ENCODE measurements at places on chromosomes 13 and 19.

GRCh38 chr13:32272021-32272683, 43.0 kb downstream of the ZAR1L start:
- no peak for DNase-seq

DNA sequence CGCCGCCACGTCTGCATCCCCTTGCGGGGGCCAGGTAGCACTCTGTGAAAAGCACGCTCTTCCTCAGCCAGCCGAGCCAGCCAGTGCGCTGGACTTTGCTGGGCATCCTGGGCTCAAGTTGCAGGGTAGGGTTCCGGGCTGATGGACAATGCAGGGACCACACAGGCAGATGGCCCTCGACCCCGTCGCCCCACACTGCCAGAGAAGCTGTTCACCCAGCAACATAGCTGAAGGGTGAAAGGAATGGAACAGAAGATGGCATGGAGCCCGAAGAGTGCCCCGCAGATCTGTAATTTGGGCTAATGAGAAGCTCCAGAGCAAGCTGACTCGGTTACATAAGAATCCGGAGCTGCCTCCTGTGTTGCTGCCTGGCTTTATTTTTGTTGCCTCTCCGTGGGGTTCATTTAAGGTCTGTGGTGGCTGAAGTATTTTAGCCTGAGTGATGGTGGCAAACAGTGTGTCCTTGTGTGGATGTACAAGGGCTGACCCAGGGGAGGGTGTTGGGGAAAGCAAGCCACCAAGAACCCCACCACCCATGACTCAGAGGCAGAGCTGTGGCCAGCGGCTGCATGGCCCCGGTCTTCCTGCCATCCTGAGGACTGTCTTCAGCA, 105.8 kb downstream of the SOX1 start:
- no peak for DNase-seq

- no peak for DNase-seq
These were observed 117.7 kb upstream of the KLF12 start for GRCh38 chr13:74251778-74252519.

DNA sequence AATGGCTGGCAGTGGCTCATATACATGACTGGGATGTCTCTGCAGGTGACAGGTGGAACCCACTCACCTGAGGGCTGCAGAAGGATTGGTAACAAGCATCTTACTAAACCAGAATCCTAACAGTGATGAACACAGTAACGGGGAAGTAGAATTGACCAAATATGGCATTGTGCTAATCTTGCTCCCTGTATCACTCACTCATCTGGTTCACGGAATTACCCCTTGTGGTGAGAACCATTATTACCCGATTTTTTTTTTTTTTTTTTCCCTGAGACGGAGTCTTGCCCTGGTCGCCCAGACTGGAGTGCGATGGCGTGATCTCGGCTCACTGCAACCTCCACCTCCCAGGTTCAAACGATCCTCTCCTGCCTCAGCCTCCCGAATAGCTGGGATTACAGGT, 69.5 kb downstream of the PTPRS start:
- no peak for DNase-seq

DNA sequence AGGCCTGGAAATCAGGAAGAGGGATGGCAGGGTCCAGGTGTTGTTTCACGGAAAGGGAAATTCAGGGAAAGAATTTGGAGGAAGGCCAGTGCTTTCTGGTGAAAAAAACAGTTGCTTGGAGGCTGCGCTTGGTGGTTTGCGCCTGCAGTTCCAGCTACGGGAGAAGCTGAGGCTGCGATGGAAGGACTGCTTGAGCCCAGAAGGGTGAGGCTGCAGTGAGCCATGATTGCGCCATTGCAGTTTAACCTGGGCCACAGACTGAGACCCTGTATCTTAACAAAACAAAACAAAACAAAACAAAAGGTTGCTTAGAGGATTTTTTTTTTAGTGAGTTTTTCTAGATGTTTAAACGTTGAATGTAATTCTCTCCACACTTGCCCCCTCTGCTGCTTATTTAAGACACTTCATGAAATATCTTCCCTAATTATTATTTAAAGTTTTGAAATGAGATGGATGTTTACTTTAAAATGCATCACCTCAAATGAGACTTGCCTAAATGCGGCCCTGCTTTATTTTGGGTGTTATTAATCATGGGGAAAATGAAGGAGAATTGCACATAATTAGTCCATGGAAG, 75.4 kb upstream of the TRPC4 start:
- DNase-seq = no peak

DNA sequence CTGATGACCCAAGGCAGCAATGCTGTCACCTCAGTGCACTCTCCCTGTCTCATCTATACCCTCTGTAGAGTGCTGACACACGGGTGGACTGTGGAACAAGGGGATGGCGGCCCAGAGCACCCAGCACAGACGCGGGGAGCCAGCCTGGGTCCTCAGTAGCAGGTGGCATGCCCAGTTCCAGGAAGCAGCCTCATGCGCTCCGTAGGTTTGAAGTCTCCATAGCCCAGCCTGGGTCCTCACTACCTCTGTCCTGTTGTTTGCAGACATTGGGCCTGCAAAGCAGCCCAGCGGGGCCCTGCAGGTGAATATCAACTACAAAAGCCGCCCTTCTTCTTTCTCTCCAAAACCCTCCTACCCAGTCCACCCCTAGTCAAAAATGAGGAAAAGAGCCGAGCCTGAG, 5.0 kb upstream of the SLC7A9 start:
- DNase-seq = no peak

- DNase-seq = no peak
These were observed 2.8 kb downstream of the GSX1 start for GRCh38 chr13:27794921-27795717.

GRCh38 chr13:39941236-39941635, 285.8 kb downstream of the COG6 start:
- no peak for DNase-seq

GRCh38 chr13:91312324-91312723, 35.2 kb upstream of the MIR17HG start:
- DNase-seq = no peak

GRCh38 chr19:44752816-44753625, 4.5 kb downstream of the BCL3 start:
- DNase-seq = no peak

- DNase-seq = no peak
These were observed 5.0 kb upstream of the JUNB start for GRCh38 chr19:12786141-12786870.

GRCh38 chr13:28654276-28654675, 4.7 kb upstream of the POMP start:
- DNase-seq = no peak

- DNase-seq = no peak
These were observed 2.9 kb downstream of the IRGC start for GRCh38 chr19:43718627-43719377.

- no peak for DNase-seq
These were observed 4.4 kb upstream of the C19orf18 start for GRCh38 chr19:57978586-57979289.

DNA sequence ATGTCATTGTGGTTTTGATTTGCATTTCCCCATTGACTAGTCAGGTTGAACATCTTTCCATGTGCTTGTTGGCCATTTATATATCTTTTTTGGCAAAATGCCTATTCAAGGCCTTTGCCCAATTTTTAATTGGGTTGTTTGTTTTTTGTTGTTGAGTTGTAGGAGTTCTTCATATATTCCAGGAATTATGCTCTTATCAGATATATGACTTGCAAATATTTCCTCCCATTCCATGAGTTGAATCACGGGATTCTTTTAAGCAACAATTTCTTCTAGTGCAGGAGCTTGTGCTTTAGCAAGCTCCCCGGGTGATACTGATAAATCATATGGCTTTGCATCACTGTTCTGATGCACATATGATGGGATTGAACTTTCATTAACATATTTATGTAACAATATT, 47.0 kb upstream of the FLT1 start:
- DNase-seq = no peak

DNA sequence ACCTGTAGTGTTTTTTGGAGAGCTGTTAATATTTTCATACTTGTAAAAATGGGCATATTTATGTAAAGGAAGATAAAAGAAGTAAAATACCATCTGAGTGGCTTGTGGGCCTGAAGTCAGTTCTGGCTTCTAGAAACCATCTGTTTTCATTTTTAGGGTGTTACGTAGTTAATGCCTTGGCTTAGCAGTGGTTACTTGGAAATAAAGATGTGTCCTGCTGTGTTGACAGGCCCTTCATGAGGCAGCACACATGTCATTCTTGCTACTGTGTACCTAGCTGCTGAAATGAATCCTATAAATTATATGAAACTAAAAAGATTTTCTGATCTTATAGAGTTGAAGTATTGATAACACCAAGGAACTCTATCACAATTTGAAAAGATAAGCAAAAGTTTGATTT, 16.0 kb downstream of the ILF3 start:
- no peak for DNase-seq

- no peak for DNase-seq
These were observed 25.5 kb downstream of the CYP2B6 start for GRCh38 chr19:41016488-41017071.

DNA sequence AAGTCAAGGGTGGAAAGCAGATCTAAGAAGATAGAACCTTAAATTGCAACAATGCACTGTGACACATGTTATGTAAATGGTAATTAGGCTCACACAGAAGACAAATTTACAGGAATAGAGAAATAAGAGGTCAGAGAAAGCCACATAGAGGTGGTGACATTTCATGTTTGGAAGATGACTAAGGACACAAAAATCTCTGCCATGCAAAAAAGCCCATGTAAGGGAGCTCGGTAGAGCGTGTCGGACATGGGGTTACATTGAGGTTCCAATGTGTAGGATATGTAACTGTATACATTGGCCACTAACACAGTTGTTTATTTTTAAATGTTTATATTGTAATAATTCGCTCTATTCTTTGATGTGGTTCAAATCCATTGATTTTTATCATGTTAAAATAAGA, 33.7 kb downstream of the SUGT1 start:
- DNase-seq = no peak

DNA sequence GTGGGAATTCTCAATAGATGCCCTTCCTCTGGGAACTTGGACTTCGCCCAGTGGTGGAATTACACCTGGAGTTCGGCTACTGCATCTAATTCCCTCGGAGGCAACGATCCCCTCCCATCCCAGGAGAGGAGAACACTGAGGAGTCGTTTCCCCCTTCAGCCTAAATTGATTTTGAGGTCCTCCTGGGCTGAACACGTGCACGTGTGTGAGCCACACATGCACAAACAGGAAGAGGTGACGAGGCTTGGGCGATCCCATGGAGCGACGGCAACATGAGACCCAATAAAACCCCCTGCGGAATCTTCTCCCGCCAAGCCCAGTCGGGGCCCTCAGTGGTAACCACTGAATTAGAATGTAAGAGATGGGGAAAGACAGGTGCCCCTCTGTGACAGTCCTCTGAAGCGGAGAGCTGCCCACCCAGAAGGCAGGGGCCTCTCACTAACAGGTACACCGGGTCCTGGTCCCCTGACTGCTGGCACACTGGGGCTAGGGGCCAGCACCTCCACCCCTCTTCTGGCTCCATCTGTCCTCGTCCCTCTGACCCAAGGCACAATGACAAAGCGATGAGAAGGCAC, 4.5 kb downstream of the MLLT1 start:
- DNase-seq = no peak

DNA sequence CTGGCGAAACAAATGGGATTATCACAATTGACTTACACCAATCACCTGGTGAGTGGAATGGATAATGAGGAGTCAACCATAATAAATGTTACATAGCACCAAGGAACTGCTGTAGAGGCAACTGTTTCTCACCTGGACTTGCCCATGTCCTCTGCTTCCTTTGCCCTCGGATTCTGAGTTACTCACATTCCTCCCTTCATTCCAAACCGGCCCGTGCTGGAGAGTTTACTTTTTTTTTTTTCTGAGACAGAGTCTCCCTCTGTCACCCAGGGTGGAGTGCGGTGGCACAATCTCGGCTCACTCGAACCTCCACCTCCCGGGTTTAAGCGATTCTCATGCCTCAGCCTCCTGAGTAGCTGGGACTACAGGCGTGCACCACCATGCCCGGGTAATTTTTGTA, 41.5 kb upstream of the TSC22D1 start:
- DNase-seq = no peak

DNA sequence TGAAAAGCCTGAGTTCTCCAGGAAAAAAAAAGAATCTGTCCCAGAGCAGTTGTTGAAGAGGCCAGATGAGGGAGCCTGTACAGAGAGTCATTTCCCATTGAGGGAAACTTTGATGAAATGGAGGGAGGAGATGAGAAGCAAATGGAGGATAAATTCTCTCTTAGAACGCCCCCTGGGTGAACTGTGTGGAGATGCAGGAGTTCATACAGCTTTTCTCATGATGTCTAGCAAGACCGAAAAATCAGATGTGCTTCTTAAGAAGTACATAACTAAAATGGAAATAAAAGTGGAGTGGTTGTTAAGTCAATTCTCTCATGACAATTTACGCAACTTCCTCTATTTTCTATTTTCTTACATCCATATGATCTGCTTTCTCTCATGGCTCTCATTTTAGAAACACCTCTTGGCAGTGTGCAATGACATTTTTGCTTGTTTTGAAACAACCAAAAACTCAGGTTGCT, 1263.1 kb downstream of the PCDH9 start:
- no peak for DNase-seq

DNA sequence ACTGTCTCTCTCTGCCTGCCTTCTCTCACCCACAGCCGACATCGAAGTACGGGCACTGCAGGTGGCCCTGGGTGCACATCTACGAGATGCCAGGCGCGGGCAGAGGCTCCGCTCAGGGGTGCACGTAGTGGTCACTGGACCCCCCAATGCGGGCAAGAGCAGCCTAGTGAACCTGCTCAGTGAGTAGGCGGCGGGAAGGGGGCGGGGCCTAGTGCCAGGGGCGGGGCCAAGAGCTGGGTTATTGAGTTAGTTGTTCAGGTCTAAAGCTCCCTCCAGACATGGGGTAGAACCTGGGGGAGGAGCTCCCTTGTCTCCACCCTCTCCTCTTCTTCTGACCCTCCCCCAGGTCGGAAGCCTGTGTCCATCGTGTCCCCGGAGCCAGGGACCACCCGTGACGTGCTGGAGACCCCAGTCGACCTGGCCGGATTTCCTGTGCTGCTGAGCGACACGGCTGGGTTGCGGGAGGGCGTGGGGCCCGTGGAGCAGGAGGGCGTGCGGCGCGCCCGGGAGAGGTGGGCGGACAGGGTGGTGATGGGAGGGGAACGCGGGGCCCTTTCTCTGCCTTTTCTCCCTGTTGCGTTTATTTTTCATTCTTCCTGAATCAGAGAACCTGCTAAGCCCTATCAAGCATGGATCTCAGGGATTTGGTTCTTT, 1.9 kb downstream of the GTPBP3 start:
- no peak for DNase-seq

DNA sequence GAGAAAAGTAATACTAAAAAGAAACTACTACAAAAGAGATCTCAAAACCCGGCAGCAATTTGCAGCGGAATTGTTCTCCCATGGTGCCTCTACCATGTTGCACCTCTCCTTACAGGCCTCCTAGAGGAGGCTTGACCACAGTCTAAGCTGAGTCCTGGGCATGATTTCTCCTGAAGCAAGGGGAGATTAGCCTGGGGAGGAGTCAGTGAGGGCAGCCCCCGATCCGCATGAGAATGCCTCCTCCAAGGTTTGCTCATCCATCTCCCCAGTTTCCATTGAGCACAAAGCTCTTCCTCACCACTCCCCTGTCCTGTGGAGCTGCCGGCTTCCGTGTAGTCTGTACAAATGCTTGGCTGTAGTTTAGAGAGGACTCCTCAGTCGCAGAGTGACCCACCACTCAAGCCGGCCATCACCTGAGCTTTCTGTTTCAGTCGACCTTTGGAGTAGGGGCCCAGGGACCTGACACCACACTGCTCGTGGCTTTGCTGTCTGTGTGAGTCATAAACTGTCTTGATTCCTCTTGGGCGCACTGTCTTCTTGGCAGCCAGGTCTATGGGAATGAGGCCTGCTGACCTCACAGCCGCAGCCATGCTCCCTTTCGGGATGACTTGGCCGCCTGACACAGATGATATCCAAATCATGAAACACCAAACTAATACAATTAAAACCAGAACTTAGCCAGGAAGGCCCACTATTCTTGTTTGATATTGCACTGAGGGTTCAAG, 72.3 kb downstream of the C1QTNF9 start:
- no peak for DNase-seq

All from SK-N-MC (cell line).